ENCODE measurements at places on chromosomes 7 and 10.

- no peak for DNase-seq
Observed at GRCh38 chr10:73916761-73917470, 6.0 kb downstream of the PLAU start.

DNA sequence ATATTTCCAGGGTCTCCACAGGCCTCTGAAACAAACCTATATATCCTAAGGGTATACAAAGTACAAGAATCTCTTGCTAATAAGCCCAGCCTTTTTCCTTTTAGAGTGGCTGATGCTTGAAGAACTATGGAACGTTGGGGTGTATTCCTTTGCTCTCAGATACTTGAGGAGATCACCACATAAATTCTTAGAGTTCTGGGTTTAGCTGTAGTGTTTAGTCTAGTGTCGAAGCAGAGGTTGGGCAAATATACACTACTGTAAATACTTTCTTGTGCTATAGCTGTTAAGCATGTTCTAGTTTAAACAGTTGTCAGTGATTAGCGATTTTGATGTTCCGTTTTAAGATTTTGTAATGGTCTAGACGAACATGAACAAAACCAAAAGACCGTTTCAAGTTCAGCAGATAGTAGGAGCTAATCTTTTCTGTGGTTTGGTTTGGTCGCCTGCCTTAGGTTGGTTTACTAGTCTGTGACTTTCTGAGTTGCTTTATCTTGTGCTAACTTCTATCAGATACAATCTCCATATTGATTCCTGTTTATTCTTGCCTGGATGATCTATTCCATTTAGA lies 229.6 kb downstream of the NSUN6 start:
- DNase-seq: no peak

GRCh38 chr7:55539380-55539779 lies 32.9 kb downstream of the VOPP1 start:
- DNase-seq: no peak

DNA sequence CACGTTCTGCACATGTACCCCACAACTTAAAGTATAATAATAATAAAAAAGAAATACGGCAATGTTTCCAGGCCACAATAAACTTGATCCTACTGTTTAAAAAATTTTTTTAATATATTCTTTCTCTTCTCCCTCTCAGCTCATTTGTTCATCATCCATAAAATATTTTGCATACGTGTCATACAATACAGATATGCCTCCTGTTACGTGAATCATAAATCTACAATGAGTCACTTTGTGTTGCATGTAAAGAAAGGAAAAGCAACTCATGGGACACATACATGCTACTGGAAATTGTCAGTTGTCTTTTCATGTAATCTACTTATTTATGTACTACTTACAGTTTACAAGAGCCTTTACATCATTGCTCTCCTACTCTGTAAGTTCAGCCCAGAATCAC lies 1.1 kb upstream of the TECTB start:
- DNase-seq: no peak

DNA sequence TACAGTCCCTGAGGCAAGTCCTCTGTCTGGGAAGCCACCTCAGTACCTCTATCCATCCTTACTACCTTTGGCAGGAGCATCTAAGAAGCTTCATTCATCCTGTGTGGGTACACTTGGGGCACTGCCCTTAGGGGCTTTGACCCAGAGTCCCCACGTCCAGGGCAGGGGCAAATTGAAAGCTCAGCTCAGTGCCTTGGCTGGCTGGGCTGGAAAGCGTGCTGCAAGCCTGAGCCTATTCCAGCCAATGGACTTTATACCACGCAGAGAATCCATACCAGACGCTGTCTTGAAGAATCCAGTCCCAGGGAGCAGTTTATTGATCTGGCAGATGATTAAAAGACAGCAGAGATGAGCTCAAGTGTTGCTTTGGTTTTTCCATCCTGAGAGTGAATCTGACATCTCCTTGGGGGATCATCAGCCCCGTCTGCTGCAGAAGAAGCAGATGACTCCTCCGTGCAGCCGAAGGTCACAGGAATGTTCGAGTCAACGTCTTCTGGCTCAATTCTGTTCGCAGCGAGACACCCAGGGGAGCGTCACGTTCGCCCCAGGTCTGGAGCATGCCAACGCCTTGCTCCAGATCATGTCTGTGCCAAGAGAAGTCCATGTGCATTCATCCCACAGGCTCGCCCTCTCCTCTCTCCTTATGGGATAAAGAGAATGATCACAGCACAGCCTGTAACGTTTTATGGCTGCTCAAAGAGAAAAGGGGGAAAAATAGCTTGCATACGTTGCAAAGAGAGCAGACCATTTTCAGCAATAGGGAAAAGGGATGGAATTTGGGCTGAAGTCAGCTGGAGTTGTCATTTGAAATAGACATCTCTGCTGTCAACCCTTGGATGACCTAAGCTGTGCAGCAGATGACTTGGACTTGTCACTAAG lies 35.8 kb upstream of the LYZL1 start:
- no peak for DNase-seq

GRCh38 chr7:13915891-13916290 lies 73.6 kb downstream of the ETV1 start:
- no peak for DNase-seq

DNA sequence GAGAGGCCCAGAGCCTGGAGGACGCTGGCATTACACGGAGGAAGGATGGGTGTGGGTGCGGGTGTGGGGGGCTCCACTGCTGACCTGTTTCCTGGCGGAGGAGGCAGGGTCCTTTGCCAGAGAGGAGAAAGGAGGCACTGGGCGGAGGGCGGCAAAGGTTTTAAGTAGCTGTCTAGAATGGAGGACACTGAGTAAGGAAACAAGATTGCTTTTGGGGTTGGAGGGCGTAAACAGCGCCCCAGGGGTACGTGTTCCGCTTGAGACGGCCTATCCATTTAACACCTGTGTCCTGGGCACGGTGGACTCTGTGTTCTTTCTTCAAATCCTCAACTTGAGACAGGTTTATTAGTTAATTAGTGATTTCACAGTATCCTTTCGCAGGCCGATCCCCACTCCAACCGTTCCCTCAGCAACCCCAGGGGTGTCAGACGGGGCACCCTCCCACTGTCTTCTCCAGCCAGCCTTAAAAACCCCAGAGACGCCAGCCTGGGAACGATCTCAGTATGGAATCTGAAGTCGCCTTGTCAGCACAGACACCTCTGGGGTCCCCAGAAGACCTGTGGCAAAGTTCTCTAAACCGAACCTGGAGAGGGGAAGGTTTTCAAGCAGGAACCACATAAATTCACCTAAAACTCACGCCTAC lies 24.8 kb downstream of the SFXN4 start:
- no peak for DNase-seq

- DNase-seq: peak; percentile 98
Observed at GRCh38 chr7:80942261-80943041, 23.6 kb upstream of the SEMA3C start.

DNA sequence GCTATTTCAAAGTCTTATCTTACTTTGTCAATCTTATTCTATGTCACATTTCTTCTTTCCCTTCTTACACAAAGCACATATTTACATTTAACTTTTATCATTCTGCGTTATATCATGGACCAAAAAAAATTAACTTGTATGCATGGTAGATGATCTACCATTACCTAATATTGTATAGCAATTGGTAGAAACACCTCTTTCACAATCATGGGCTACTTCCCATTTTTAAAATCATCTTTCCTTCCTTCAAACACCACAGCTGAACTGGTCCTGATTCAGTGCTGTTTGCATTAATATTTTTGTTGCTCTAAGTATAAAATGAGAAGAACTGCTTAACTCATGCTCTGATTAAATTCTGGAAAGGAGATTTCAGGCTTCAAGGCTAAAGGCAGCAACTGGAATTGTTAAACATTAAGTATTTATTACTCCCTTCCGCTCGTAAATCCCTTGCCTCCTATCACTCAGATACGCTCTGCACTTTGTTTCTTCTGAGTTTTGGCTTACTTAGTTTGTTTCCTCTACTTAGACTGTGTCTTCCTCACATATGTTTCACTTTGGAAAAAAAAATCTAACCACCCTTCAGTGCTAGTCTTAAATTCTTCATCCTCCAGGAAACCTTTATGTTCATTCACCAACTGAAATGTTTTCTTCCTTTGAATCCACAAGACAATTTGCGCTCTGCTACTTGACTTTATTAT lies 901.4 kb downstream of the PCDH15 start:
- DNase-seq: no peak

GRCh38 chr10:69215405-69216171 lies 4.5 kb upstream of the HKDC1 start:
- no peak for DNase-seq

- no peak for DNase-seq
Observed at GRCh38 chr7:44310221-44310848, 15.1 kb downstream of the CAMK2B start.

DNA sequence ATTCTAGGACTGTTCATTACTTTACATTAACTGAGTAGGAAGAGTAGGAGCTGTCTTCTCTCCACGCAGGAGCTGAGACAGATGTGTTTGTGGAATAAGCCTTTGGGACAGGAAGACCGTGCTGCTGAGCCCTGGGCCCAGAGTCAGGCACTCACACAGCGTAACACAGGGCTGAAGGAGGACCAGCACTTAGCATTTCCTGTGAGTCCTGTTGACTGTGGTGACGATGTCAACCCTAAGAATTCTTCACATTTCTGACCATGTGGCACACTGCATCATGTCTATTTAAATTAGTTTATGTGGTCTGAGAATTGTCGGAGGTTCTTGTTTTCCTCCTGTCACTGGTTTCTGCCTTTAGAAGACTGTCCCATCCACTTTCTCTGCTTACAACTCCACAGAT lies 117.2 kb downstream of the PIP4K2A start:
- DNase-seq: no peak

DNA sequence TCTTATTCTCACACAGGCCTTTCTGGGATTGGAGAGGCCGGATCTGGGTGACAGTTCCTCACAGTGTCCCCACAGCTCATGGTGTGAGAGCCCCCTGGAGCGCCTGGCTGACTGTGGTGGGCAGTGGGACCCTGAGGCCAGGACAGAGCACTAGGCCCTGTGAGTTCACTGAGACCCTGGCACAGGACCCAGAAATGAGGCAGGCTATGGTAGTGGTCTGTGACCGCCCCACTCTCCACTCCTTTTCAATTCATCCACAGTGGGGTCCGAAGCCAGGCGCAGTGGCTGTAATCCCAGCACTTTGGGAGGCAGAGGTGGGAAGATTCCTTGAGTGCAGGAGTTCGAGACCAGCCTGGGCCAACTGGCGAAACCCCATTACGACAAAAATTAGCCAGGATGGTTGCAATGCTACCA lies 95.9 kb upstream of the TNRC18 start:
- DNase-seq: no peak

GRCh38 chr7:116985575-116985974 lies 32.3 kb downstream of the ST7 start:
- no peak for DNase-seq

DNA sequence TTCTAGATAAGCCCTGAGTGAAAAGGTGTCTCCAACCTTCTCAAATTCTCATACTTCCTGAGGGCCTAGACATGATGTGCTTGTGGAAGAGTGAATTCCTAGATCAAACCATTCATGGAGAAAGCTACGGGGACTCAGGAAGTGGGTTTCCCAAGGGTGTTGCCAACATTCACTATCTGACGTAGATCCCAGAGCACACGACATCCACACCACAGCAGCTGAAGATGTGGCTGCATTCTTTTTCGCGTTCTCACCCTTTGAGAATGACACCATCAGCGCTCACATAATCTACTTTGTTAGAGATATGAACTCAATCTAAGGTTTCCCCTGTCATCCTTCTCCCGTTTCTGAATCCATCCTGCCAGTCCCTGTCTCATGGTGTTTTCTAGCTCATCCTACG lies 290.8 kb downstream of the DNAJB6 start:
- DNase-seq: no peak

- no peak for DNase-seq
Observed at GRCh38 chr7:82690929-82691328, 247.4 kb upstream of the CACNA2D1 start.

- no peak for DNase-seq
Observed at GRCh38 chr10:734481-734880, 45.0 kb upstream of the DIP2C start.

DNA sequence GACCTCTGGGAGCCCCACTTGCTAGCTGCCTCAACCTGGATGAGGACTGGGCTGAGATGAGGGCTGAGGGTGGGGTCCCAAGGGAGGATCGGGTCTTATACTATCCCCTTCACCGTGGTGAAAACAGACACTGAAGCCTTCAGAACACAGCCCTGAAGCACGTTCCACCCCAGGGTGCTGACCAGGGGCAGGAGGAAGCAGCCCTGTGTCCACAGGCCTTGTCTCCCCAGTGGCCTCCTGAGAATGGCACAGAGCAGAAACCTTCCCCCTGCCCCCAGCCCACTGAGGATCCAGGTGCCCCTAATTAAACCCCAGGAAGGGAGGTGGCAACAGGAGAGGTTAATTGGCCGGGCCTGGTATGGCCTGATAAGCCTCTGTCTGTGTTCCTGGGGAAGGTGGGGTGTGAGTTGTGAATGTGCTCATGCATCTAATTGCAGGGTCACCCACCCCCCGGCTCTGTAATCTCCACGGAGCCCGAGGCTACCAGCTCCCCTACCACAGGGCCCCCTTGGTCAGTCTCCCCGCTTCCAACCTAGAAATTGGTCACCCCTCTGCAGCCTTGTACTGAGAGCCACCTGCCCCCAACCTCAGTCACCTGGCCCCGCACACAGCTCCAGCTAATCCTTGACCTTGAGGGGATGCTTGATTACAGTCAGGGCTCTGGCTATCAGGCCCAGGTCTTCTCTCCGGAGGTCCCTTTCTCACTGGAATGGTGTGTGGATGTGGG lies 159.0 kb upstream of the UNC5B start:
- DNase-seq: no peak

- DNase-seq: no peak
Observed at GRCh38 chr10:117312430-117312829, 62.8 kb downstream of the PDZD8 start.

DNA sequence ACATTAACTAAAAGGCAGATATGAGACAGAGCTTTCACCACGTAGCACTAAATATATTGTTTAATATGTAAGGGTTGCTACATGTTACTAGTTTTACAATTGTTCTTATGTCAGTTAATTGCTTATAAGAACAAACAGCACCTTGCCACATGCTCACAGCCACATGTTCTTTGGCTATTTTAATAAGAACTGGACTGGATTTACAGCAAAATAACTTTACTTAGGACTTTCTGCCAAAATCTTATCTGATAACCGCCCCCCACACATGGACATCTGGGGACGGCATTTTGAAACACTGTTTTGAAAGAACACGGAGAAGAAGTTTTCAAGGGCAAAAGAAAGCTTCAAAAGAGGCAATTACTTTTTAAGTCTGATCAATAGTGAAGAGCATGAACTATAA lies 45.3 kb downstream of the JAZF1 start:
- DNase-seq: no peak

- DNase-seq: no peak
Observed at GRCh38 chr7:44961844-44962482, 16.9 kb downstream of the MYO1G start.

- DNase-seq: no peak
Observed at GRCh38 chr10:129962031-129962871, 1.8 kb downstream of the EBF3 start.

- no peak for DNase-seq
Observed at GRCh38 chr7:131527456-131527855, 29.0 kb downstream of the PODXL start.

GRCh38 chr10:58385784-58386112 lies 538 bp downstream of the TFAM start:
- DNase-seq: peak; percentile 38
